ENCODE measurements at places on chromosomes 3 and 15.

GRCh38 chr15:70375006-70375431 lies 277.3 kb upstream of the TLE3 start:
- DNase-seq = no peak

- no peak for DNase-seq
Measured at GRCh38 chr3:141444586-141445285, 42.1 kb upstream of the RASA2 start.

GRCh38 chr3:89032346-89033013 lies 74.9 kb upstream of the EPHA3 start:
- no peak for DNase-seq

DNA sequence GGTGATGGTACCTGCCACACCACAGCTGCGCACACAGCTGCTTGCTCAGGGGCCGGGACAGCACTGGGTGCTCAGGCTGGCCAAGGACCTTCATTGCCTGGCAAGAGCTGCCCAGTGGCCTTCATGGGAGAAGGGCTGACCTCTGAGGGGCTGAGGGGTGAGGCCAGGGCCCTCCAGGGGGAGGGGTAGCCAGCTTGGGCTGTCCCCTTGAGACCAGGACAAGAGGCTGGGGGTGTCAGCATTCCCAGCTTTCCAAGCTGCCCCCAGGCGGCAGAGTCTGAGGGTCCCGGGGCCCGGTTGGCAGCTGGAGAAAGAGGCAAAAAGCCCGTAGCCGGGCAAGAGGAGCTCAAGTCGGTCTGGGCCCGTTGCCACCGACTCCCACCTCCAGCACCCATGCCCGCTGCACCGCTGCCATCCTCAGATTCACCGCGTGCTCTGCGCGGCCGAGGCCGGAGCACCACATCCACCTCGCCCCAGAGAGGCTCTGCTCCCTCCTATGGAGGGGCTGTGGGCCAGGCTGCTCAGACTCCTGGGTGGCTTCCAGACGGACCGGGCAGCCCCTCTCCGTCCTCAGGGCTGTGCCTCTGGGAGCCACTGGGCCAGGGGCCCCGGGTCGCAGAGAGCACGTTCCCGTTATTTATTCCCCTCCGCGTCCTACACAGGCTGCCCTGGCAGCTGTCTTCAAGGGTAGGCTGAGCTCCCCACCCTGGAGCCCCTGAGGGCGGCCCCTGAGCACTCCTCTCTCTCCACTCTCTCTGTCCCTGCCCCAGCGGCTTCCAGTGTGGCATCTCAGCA lies 51.5 kb downstream of the PLXNA1 start:
- no peak for DNase-seq

DNA sequence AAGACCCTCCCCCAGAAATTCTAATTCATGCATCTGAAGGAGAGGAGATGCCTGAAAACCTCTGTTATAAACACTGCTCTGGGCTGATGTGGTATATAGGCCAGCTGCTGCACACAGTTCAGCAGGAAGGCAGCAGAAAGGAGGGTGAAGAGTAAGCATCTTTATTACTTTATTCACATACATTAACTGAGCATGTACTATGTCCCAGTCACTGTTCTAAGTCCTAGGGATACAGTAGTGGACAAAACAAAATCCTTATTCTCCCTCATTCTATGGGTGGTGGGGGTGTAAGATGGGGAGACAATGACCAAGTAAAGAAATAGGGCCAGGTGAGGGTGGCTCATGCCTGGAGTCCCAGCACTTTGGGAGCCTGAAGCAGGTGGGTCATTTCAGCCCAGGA lies 17.8 kb upstream of the CHRNB4 start:
- no peak for DNase-seq

DNA sequence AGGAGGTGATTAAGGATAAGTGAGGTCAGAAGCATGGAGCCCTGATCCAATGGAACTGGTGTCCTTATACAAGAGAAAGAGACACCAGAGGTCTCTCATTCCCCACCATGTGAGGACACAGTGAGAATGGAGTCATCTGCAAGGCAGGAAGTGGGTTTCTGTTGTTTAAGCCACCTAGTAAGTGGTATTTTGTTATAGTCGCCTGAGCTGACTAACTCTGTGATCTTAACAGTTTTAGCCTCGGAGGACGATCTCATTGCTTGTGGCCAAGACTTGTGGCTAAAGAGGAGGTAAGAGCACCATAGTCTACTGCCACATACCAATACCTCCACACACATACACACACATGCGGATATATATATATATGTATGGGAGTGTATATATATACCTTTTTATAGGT lies 73.8 kb downstream of the MCTP2 start:
- DNase-seq = no peak

- DNase-seq = no peak
Measured at GRCh38 chr15:81006124-81006523, 5.4 kb downstream of the TLNRD1 start.

- no peak for DNase-seq
Measured at GRCh38 chr15:82679626-82680199, 30.0 kb downstream of the AP3B2 start.

DNA sequence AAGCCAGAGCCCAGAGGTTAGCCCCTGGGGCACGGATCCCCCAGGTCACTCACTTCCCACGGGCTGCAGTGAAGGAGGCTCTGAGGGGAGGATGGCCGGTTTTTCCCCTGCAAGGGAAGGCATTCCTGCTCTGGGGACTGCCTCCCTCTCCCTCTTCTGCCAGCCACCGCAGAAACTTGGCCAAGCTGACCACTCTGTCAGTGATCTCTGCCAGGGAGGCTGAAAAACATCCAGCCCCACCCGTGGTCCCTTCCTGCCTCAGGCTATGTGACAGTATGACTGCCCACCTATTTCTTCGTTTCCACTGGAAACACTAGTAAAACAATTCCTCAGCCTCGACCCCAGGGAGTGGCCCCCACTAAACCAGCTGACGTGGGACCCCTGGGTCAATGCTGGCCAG lies 14.6 kb upstream of the FANCD2 start:
- DNase-seq = no peak

GRCh38 chr3:27324686-27325085 lies 44.5 kb downstream of the NEK10 start:
- DNase-seq = no peak

DNA sequence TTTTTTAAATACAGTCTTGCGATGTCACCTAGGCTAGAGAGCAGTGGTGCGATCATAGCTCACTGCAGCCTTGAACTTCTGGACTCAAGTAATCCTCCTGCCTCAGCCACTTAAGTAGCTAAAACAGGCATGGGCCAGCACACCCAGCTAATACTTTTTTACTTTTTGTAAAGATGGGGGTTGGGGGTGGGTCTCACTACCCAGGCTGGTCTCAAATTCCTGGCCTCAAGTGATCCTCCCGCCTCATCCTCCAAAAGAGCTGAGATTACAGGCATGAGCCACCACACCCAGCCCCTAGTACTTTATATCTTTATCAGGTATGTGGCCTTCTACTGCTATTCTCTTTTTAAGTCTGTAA lies 8.3 kb downstream of the PEAK1 start:
- DNase-seq = no peak

GRCh38 chr3:45894015-45894414 lies 7.7 kb downstream of the CCR9 start:
- DNase-seq = no peak

DNA sequence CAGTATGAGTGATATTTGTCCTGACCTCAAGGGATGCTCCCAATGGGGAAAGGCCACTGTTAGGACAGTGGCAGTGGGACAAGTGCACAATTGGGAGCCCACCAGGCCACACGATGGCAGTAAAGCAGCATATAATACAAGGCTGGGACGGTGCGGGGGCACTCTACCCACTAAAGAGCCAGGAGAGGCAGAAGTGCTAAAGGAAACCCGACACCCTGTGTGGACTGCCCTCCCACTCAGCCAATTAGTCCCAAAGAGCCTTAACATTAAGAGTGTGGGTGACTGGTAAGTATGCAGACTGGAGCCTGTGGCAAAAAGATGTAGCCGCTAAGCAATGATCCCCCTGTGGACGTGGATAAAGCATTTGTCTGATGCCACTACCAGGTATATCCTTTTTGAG lies 8.2 kb upstream of the ZNF589 start:
- peak; percentile 43 for DNase-seq

- DNase-seq = no peak
Measured at GRCh38 chr3:170350515-170351413, 6.8 kb upstream of the SKIL start.

DNA sequence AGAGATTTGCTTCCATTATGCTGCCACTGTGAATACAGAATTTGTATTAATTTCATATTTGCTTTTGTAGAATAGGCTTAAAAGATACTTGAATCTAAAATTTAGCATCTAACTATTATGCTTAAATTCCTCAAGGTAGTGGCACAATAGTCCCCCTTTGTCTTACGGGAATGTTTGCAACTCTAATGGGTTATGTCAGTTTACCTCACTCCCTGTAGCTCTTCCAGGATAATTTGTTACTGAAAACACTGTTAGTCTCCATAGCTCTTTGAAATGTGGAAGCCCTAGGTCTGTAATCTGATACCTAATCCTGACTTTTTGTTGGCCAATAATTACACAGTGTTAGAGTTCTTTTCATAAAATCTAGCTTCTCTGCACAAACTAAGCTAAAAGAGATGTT lies 433.4 kb downstream of the PYDC2 start:
- no peak for DNase-seq

- no peak for DNase-seq
Measured at GRCh38 chr3:54671511-54671910, 256.3 kb downstream of the LRTM1 start.

GRCh38 chr15:43957724-43958123 lies 130.9 kb downstream of the WDR76 start:
- no peak for DNase-seq

DNA sequence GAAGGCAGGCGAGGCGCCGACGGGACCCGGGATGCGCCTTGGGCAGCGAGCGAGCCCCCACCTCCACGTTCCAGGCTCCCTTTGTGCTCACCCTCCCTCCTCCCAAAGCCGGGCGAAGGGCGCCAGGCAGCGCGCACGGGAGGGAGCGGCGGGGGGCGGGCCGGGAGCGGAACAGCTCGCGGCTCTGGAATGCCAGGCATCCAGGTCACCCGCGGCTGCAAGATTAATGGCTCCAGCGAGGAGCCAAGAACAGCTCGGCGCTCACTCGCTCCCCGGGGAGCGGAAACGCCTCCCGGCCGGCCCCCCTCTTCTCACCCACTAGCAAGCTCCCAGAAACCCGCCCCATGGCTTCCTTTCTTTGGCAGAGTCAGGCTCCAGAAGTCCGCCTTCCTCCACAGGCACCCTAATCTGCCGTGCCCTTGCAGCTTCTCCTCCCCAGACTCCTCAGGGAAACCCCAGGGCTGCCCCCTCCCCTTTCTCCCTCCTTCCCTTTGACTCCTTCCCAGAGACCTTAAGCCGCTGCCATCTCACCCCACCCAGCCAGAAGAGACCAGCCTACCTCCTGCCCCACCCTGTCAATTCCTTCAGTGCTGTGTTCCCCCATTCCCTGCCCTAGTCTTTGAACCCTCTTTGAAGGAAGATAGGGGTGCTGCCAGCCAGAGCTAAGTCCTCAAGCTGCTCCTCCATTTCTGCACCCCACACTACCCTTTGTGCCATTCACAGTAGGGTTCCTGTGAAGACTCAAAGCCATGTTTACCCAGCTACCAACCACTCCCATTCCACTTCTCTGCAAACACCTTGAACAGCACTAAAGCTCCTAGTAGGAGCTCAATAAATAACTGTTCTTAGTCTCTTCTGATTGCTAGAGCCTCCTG lies 9.9 kb downstream of the AMOTL2 start:
- no peak for DNase-seq

DNA sequence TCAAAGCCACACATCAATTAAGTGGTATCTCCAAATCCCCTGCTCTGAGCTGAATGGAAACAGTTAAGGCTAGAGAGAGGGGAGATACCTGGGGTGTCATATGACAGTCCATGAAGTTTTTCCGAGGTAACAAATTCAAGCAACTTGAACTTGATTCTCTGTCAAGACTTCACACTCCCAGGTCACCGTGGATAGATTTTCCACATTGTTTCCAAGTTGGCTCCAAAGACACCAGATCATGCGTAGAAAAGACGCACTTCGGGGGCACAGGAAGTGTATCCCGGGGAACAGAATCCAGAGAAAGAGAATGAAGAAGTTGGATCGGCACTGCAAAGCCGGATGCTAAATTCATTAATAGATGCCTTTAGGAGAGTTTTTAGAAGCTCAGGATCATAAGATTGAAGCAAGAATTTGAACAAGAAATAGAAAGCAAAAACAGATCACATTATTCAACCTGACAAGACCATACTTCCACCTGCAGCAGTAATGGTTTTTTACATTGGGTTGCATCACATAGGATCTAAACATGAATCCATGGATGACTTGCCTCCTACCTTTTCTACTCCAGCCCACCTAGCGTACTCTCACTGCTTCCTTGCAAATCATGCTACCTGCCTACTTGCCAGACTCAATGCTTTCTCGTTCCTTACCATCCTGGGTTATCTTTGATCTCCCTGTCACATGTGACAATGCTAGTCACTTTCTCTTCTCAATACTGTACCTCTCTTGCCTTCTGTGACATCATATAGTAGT lies 253.0 kb upstream of the ADAMTS9 start:
- DNase-seq = no peak

DNA sequence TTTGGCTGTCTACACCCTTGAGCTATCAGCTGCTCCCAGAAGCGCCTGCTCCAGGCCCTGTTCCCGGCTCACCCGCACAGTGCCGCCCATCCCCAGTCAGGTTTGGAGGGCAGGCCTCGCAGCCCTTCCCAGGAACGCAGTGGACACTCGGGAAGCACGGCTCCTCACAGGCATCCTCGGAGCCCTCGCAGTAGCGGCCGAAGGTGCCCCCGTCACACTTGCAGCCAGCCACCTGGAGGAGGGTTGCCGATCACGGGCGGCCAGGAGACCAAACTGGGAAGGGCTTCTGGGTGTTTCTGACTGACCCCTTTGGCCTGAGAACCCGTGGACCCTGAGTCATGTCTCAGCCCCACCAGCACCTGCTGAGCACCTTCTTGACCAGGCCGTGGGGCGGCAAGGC lies 33.4 kb downstream of the MUC20 start:
- no peak for DNase-seq

- DNase-seq = no peak
Measured at GRCh38 chr15:50138391-50138790, 19.4 kb upstream of the ATP8B4 start.

GRCh38 chr3:180855364-180855763 lies 57.1 kb upstream of the FXR1 start:
- DNase-seq = no peak

DNA sequence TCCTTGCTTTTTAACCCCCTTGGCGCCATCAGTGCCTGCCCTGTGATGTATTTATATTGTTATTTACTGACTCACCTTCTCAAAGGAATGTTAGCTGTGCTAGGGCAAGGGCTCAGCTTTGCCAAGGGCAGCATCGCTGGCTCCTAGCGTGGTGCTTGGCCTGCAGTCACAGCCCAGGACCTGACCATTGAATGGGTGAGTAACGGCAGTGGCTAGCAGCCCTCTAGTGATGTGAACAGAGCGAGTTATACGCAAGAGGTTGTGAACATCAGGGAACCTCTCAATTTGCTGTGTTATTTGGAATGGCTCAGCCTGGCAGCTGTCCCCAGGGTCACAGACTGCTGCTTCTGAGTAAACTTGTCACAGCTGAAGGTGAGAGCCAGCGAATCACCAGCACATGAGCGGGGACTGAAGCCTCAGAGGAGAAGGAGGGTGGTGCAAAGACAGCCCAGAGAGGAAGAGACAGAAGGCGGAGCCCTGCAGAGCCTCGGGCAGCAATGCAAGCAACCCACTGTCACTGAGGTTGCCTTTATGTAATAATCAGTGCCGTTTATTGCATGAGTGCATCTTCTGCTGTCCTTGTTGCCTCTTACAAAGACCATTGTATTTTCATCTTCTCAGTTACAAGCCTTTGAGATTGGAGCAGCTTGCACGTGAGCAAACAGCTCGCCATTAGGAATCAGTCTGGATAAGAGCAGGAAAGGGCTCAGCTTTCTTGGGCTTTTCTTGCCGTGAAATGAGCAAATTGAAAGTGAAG lies 158.3 kb downstream of the SLCO3A1 start:
- peak; percentile 42 for DNase-seq
